Glutamatergic neuron (in vitro differentiated cells): ENCODE measurements at places on chromosomes 4 and X.

DNA sequence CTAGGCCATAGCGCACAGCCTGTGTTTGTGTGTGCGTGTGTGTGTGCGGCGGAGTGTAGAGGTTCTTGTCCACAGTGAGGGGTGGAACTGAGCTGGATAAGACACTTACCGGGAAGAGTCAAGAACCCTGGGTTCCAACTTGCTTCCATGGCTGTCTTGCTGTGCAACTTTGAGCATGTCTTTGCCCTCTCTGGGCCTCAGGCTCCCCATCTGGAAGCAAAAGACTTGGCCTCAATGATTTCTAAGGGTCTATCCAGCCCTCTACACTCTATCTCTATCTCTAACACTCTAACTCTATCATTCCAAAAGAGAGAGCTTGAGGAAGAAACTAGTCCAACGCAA lies 121.3 kb upstream of the PJA1 start:
- no peak for DNase-seq

DNA sequence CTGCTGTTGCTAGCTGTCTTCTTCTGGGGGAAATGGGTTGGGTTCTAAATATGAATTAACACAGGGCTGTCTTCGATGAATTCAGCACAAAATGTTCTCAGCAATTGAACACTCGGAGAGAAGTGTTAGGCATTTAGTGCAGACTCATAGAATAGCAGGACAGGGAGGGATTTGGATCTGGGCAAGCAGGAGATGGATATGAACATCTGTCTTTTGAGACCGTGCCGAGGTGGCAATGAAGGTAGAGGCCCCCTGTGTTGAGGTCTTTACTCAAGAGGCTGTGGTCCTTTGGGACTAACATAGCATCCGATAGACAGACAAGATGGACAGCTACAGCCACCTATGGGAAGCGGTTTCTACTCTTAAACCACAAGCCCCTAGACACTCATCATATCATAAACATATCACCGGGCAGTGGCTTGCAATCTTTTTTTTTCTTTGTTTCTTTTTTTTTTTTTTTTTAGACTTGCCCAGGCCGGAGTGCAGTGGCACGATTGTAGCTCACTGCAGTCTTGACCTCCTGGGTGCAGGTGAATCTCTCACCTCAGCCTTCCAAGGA lies 6.7 kb downstream of the CD99 start:
- DNase-seq = no peak

DNA sequence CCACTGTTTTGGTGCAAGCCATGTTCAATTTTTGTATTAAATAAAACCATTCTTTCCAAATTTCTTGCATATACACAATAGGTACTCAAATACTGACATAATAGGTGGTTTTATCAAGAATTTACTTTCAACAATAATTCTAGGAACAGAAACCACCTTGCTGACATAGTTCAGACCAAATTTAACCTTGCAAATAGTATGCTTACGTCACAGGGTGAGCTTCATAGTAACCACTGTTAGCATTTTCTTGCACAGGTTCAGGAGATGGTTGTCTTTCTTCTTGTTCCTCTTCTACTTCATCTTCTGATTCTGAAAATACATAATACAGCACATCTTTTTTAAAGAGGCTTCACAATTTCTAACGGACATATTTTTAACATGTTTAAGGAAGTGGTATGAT lies 17.6 kb downstream of the G3BP2 start:
- no peak for DNase-seq

GRCh38 chr4:38759113-38759789 lies 23.5 kb downstream of the TLR10 start:
- peak; percentile 62 for DNase-seq
